ENCODE measurements at places on chromosomes 7 and 10.

DNA sequence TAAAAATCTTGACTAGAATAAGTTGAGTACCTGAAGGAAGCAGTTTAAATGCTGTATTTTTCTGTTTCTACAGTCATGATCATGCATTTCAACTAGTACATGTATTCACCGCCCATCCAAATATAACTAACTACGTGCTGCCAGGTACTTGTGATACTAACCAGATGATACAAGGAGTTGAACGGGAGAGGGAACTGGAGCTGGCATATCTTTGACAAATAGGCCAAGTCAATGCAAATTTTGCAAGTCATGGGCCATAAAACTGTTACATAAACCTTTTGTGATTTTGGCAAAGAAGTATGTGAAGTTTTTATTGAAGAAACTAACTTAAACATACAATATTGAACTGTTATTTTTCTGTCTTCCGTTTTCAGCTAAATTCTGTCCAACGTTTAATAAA, 14.5 kb downstream of the NUP42 start:
- DNase-seq = no peak

DNA sequence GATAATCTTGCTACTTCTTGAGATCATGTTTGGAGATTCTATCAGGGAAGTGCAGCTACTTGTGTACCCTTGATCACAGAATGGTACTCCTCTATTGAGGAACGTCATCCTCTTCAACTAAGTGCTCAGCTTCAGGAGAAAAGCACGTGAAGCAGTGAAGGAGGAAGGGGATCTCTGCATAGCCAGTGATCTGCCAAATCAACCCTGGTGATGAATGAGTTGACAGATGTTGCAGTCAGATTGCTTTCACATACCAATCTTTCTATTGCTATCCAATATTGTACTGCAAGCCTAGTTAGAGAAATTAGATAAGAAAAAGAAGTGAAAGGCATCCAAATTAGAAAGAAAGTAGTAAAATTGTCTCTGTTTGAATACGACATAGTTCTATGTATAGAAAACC, 309.4 kb downstream of the TWIST1 start:
- DNase-seq = no peak

DNA sequence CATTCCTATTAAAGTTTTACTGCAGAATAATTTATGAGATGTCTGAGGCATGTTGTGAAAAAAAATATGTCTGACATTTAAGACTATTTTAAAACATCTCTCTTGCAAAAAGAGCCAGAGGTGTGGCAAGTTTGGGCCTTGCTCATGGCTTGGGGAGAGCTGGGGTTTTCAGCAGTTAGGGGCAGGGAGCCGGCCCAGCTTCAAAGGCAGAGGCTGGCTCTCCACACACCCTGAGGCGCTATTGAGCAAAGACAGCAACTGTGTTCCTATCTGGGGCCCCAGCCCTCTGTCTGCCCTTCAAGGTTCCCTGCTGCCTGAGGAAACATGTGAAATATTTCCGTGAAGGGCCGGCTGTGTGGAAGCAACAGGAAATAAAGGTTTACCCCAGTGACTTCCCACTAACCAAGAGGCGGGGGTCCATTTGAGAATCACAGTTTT, 94.0 kb downstream of the SORBS1 start:
- no peak for DNase-seq

- no peak for DNase-seq
Measured at GRCh38 chr10:2851566-2851965, 215.8 kb upstream of the PFKP start.
